ENCODE measurements at places on chromosomes 2 and 18.

GRCh38 chr2:164621764-164622105 is 453 bp upstream of the GRB14 start:
- no peak for DNase-seq

GRCh38 chr2:79580175-79580574 is 67.3 kb downstream of the CTNNA2 start:
- no peak for DNase-seq

DNA sequence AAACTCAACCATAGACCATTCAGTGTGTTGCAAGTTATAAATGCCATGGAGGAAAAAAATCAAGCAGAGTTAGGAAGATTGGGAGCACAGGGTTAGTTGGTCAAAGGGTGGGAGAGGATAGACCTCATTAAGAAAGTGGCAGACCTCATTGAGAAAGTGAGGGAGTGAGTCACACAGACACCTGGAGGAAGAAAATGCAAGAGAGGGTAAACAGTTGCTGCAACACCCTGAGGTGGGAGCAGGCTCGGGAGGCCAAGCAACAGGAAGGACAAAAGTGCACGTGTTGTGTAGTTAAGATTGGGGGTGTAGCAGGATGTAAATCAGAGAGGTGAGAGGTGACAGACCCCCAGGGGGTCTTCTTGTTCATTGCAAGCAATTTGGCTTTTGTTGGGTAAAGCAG is 6.4 kb downstream of the IL1RL1 start:
- no peak for DNase-seq

GRCh38 chr2:24559473-24560113 is 68.5 kb downstream of the NCOA1 start:
- DNase-seq, result no peak
